ENCODE measurements at places on chromosomes 1 and 21.

DNA sequence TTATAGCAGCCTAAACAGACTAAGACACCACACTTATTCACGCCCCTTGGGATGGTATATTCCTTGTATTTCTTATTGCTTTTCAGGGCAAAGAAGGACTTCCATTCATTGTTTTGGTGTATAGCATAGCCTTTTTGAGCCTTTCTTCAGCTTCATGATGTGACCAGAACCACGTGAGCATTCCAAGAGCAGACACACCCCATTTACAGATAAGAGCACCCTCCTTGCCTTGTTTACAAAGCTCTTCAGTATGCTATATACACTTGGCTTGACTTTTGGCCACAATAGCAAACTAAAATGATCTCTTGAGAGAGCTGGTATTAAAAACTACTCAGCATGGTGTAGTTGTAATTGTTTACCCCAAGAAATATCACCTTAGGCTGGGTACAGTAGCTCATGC is 78.7 kb downstream of the PIK3R3 start:
- DNase-seq = no peak

DNA sequence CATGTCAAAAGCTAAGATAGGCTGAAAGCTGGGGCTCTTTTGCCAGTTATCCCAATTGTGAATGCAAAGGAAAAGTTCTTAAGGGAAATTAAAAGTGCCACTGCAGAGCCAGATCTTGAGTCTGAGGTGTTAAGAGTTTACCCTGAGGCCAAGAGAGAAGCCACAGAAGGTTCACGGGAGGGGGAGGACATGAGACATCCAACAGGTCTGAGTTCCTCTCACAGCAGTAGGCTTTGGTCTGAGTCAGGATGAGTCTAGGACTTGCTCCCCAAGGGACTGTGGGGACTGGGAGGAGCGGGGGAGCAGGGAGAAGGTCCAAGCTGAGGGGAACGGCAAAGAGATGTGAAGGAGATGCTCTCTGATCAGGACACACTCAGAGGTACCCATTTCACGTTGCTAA is 411.2 kb upstream of the CAMK1G start:
- DNase-seq = no peak

- no peak for DNase-seq
Observed at GRCh38 chr1:181789395-181789794, 272.1 kb downstream of the ZNF648 start.

- DNase-seq = no peak
Observed at GRCh38 chr1:203301331-203301668, 4.0 kb upstream of the BTG2 start.

DNA sequence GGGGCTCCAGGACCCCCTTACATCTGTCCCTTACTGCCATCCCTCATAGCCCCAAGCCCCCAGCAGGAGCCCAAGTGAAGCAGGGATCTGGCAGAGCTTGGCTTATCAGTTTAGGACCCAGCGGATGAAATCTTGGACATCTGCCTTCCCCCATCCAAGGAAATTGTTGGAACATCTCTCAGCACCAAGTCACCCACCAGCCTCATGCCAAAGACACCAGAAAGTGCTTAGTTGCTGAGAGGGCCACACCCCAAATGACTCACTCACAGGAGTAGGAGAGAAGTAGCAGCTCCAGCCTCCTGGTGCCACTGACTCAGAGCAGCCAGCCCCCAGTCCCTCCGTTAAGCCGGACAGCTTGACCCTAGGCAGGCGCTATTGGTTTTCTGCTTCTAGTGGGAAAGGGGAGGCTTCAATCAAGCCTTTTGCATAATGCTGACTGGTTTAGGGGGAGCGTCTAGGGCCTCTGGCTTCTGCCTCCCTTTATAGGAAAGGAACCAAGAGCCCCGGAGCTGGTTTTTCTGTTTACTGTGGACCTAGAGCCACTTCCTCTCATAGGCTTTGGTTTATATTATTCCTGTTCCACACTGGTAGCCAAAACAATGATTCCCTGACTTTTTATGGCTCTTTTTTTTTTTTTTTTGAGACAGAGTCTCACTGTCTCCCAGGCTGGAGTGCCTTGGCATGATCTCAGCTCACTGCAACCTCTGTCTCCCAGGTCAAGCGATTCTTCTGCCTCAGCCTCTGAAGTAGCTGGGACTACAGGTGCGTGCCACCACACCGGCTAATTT is 114.2 kb upstream of the IPO9 start:
- DNase-seq = peak; percentile 98

DNA sequence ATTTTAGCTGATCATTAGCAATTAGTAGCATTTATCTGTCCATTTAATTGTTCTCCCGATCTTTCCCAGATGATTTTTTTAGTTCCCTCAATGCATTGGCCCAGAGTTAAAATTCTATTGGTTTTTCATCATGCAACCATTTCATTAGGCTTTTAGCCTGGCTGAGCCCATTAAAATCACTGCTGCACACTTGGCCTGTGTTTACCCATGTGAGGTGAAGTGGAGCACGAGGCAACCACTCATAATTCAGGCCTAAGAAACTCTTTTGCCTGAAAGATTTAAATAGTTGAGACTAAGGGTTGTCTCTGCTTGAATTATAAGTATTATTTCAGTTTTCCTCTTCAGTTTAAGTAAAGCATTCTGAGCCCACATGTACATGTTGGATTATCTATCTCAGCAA is 889.0 kb upstream of the ADGRL4 start:
- no peak for DNase-seq

DNA sequence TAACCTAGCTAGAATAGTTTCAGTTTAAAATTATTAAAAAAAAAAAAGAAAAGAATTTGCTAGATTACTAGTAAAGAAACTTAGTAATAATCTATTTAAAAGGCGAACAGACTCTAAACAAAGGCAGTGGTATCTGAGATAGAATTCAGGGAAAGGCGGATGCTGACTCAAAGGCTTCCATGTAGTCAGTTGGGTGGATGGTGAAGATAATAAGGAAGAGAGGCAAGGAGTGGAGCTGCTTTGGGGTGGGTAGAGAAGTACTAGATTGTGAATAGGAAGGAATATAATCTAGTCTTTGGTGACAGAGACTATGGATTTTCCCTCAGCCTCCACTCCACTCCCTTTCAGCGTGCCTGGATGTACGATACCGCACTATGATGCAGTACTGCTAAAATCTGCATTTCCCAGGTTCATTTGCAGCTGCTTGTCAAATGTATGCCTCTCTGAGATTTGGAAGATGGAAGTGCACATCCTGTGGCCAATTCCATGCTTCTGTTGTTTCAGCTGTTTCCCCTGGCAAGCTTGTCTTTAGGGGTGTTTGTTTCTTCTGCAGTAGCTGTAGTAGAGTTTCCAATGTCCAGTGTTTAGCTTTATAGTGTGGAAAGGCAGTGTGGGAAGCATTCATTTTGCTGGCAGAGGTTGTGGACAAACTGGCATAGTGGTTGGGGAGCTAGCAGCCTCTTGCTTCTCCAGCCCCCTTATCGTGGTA is 184.6 kb upstream of the NRIP1 start:
- DNase-seq = no peak

DNA sequence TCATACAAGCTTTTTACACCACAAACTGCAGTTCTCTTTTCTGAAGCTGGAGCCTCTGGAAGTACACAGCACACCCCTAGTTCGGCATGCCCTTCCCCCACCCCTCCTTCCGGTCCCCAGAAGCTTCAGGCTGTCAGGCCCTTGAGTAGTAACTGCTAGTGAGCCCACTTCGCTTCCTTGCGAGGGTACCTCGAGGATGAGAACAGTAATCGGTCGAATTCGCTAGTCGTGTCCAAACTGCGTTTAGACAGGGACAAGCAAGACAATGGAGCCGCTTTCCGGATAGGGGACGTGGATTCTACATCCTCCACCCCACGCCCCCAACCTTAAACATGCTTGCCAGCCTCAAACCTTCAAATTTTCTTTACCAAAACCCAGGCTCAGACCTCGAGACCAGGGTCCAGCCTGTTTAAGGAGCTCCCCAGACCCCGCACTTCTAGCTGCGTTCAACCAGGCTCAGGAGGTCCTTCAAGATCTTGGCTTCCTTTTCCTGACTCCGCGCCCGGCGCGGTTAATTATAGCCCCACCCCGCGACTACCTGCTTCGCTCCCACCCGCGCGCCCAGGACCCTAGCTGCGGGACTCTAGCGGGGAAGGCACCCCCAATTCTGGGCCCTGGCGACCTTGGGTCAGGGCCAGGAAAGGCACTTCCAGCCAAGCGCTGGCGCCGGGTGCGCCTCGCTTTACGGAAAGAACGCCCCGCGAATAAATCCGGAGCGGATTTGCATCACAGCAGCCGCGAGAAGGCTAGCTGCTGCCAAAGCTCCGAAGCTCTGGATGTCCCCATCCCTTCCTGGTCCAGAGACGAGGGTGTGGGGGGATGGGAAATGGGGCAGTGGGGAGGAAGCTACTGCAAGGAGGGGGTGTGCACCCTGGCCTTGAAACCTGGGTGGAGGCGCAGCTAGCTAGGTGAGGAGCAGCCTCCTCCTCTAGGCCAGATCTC is 8.1 kb upstream of the TSPAN1 start:
- DNase-seq = no peak

GRCh38 chr1:32870615-32871363 is at the start of gene FNDC5:
Gene FNDC5, minus strand, starts transcription at chr1:32870912.
- no peak for DNase-seq

GRCh38 chr1:175152006-175152652 is 40.4 kb downstream of the KIAA0040 start:
- peak; percentile 38 for DNase-seq

- no peak for DNase-seq
Observed at GRCh38 chr21:14825514-14825974, 239.3 kb downstream of the NRIP1 start.

DNA sequence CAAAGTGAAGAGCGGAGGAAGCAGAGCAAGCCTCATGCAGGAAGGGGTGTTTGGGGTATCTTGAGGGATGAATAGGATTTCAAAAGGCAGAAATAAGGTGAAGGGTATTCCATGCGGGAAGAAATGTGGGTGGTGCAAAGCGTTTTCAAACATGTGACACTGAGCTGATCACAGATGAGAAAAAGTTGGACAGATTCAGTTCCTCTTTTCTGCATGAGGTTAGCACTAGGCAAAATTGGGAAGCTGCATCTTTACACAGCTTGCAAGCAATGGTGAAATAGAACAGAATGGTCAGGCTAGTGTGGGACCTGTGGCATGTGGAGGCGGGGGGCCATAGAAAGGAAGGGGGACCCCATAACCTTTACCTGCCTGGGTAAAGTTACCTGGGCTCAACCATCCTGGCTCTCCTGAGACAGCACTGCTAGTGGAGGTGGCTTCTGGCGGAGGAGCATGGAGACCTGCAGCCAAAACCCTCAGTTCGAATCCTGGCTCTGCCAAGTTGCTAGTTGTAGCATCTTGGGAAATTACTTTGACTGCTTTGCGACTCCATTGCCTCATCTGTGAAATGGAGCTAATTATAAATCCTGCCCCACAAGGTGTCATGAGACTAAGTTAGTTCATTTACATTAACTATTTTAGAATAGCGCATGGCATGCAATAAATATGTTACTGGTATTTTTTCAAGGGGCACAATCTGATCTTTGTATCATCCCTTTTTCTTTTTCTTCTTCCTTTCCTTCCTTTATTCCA is 16.4 kb downstream of the KCNA10 start:
- DNase-seq = no peak

GRCh38 chr1:104932949-104933679 is 1183.4 kb downstream of the AMY1C start:
- DNase-seq = no peak

- DNase-seq = no peak
Observed at GRCh38 chr21:38756746-38757145, 49.0 kb upstream of the ETS2 start.

- DNase-seq = no peak
Observed at GRCh38 chr1:17624611-17625233, 85.2 kb downstream of the ARHGEF10L start.

DNA sequence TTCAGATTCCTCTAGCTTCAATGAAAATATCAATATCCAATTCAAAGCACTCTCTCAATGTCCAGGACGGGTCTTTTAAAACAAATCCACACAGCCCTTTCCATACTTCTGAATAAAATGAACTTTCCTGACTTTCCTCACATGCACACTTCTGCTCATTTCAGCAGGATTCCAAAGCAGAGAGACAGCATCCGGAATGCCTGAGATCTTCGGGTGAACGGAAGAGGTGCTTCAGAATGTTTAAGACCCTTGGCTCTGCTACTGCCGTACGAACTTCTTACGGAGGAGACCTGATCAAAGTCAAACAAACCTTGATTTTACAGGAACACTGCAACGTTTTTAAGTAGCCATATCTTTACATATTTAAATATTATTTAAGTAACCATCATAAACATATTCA is 245.7 kb downstream of the PTBP2 start:
- DNase-seq = no peak

DNA sequence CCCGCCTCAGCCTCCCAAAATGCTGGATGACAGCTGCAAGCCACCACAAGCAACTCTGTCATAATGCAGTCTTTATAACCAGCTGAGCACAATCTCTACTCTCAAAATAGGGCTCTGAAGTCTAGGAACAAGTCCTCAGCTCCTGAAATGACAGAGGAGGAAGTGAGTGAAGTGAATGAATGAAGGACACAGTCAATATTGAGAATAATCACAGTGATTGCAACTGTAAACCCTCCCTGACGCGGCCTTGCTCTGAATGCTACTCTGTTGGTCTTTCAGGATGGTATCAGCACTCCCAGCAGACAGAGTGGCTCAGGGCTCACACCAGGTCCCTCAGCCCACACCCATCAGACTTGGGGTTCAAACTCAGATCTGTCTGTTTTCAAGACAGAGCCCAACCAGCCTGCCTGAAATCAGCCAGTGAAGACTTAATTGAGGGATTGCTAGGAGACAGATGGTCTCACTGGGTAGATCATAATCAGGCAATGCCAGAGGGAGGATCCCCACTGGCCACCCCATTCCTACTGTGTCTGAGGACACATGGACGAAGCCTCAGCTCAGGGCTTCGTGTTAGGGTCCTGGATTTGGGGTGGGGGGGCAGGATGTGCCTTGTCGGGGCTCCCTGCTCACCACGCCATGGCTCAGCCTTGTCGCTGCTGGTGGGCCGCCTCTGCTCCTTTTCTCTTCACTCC is 20.9 kb downstream of the RNF187 start:
- DNase-seq = no peak

DNA sequence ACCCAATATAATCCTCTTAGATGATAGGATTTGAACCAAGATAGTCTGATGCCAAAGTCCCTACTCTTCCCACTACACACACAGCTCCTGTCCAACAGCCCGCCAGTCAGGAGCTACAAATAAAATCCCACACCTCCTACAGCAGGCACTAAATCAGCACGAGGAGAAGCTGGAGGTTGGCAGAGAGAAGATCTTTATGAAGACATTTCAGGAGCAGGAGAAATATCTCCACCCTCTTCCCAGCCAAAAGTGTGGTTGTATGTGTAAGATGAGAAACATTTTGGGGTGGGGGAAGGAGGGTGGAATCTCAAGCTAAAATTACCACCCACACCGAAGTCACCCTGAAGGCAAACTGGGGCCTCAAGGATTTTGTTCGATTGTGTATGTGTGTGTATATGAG is 54.5 kb downstream of the PLXNA2 start:
- no peak for DNase-seq

- no peak for DNase-seq
Observed at GRCh38 chr1:109208836-109209463, 4.8 kb upstream of the SARS1 start.

DNA sequence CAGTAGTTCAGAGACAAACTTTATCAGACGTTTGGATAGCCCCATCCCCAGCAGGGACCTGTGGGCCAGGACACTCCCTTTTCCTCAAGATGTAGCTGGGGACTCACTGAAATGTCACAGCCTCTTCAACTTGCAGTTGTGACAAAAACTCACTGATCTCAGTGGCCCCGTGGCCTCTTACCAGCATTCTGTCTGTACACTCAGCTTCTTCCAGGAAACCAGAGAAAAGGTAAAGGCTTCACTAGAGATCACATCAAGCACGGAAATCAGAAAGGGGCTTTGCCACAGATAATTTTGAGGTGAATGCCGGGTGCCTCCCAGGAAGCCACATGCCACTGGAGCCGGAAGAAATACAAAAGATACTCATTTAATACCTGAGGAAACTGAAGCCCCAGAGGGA is 122.2 kb downstream of the CCDC185 start:
- no peak for DNase-seq

Measured in kidney capillary endothelial cell (primary cell).